Activated naive CD8-positive, alpha-beta T cell treated with anti-CD3 and anti-CD28 coated beads, Interleukin-2, amount 50 U/mL, for 24 hours (primary cell): ENCODE measurements at places on chromosomes 7 and 10.

GRCh38 chr10:404346-404745 lies 269.1 kb downstream of the ZMYND11 start:
- no peak for DNase-seq

DNA sequence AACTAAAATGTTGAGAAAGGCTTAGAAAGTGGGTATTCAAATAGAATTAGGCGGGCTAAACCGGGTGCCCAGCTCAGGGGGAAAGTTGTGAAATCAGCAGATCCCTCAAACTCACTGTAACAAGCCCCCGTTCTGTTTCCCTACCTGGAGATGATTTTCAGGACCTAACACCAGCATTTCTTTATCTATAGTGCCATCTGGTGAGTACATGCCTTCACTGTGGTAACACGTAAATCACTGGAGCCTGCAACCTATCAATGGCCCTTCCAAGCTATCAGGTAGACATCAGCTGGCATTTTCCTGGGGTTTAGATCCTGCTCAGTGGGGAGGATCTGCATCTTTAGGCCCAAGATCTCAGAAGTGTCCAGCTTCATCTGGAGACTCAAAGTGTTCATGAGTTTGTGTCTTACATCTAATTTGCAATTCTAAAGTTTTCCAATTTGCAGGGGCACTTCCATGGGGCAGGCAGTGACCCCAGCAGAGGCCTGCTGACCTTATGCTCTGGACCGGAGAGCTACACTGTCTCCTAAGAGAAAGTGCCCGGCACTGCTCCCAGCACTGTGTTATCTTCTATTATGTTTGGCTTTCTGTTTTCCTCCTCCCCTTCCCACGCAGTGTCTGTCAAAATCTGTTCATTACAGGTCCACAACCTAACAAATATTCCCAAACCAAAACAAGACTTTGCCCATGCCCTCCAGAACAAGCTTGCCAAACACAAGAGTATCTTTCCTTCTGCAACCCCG lies 132.5 kb downstream of the LSM5 start:
- DNase-seq = no peak

DNA sequence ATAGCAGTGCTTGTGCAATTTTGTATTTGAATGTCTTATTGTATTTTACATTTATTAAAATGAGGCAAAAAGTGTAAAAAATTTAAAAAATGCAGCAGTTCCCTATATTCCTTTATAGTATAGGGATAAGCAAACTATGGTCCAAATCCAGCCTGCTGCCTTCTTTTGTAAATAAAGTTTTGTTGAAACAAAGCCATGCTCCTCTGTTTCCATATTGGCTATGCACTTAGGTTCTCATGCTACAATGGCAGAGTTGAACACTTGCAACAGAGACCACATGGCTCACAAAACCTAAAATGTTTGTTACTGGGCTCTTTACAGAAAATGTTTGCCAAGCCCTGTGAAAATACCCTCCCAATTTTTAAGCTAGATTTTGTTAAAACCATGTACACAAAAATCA lies 50.1 kb downstream of the ARHGAP12 start:
- DNase-seq = no peak

DNA sequence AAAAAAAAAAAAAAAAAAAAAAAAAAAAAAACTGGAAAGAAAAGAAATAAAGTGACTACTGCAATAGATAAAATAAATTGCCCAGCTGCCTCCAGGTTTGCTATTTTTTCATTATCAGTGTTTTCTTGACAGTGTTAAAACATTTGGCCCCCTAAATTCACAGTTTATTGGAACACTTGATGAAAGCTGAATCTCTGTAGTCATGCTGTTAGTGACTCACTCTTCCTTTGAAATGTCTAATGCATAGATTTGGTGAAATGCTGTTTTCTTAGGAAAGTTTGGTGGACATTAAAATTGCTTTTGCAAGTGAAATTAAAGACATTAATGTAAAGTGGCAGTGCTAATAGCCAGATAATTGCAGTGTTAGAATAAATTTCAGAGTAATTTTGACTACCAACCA lies 785.2 kb downstream of the NRG3 start:
- no peak for DNase-seq

GRCh38 chr7:105655500-105656380 lies 74.4 kb upstream of the EFCAB10 start:
- DNase-seq = no peak

DNA sequence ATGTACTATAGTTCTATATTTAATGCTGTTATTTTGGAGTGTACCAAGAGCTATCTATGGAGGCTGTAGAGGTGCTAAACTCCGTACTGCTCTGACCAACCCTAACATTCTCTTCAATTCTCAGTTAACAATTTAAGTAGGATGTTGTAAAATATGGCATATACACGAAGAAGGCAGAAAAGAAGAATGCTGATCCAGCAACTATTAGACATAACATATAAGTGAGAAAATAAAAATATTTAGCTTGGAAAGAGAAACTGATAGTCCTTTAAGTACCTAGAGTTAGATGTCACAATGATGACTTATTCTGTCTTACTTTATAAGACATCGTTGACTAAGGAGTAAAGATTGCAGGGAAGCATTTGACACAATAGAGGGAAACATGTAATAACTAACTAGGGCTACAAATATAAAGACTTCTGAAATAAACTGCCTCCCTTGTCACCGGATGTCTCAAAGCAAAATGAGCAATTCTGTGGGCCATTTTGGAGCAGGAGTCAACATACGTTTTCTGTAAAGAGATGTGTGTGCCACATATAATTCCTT lies 159.5 kb downstream of the CPEB3 start:
- no peak for DNase-seq

DNA sequence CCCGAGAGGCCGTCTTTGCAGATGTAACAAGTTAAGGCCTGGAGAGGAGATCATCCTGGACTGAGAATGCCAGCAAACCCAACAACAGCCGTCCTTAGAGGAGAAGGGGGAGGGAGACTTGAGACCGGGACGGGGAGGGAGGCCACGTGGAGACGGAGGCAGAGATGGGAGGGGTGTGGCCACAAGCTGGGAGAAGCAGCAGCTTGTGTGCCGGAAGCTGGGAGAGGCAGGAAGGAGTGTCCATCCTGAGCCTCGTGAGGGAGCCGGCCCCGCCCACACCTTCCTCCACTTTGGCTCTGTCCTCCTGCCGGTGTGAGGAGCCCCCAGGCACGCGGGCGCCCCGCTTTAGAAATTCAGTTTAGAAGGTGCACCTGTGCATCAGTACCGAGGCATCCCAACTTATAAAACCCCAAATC lies 95.7 kb downstream of the DNAJB6 start:
- DNase-seq = no peak

DNA sequence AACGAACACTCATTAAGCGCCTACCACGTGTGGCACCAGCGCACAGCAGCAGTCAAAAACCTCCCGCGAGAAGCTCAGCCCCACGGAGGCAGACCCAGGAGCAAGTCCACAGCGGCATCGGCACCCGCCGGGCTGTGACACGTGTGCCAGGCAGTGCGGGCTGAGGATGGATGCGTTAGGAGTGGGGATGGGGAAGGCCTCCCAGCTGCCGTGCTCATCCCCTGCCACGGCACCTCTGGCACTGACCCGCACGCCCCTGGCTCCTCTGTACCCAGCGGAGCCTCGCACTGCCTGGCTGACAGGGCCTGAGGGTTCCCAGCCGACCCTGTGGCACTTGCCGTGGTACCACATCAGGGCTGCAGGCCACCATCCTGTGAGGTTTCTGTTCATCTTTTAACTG lies 16.8 kb downstream of the CFAP46 start:
- no peak for DNase-seq

DNA sequence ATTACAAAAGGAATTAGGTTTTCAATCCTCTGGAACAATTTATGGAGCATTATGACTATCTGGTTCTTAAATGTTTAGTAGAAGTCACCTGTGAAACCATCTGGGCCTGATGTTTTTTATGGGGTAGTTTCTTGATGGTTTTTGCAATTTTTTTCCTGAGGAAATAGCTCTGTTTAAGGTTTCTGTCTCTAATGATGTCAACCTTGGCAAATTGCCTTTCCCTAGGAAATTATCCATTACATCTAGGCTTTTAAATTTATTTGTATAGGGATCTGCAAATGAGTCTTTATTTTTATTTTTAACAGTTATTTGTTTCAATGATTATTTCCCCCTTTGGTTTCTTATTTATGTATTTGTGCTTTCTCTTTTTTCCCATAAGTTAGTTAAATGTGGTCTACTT lies 222.8 kb downstream of the GALNT17 start:
- no peak for DNase-seq

DNA sequence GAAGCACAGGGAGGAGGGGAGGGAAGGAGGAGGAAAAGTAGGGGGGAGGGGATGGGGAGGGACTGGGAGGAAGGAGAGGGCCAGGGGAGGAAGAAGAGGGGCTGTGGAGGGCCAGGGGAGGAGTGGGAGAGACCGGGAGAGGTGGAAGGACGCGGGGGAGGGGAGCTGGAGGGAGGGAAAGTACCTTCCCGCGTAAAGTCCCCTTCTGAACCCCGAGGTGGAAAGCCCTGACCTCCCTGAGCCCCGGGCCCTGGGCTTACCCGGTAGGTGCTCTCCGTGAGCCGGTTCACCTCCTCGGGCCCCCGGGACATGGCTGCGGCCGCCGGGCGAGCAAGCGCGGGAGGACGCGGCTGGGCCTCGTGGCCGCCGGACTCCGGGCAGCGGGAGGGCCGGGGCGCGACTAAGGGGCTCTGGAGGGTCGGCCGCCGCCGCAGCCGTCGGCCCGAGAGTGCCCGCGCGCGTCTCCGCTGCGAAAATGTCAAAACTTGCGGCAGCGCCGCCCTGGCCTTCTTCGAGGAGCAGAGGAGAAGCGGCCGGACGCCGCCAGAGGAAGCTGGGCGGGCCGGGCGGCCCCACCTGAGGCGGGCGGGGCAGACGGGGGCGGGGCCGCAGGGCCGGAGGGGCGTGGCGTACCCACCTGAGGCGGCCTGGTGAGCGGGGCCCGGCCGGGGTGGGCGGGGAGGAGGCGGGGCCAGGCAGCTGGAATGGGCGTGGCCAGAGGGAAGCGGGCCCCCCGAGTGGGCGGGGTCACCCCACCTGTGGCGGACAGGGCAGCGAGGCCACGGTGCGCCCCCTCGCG lies at the start of gene BAIAP2L1:
Gene BAIAP2L1 (minus strand): TSS at position 549 of the 799 bp plus-strand sequence. CDS start 238 bp downstream, at position 311.
- DNase-seq = peak; percentile 89

DNA sequence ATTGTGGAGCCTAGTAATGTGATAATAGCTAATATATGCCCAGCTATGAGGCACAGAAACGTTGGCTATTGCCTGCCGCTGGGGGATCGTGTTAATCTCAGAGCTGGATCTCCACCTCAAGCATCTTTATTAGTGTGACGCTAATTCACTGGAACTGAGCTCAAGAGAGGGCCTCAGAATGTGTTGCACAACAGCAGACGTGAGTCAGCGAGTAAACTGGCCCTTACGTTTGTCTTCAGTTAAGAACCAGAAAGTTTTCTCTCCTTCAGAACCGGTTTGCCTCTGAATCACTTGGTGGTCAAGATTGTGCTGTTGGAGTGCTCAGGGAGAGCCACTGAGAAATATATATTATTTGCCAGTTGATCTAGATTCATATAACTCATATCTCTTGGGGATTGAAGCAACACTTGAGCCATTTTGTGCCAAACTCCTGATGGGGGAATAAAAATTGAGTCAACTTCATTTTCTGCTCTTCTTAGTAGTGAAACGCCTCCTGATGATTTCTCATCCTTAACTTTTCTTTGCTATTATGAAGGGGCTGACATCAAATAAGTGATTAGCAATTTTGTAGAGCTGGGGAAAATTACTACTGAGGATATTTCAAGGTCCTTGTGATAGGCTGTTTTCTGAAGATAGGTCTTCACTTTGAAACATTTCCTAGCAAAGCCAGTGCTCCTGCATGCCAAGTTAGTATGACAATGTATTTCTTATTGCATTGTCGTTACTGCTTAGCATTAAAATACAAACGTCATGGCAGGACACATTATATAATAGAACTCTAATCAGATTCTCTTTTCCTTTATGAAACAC lies 22.3 kb downstream of the BZW2 start:
- DNase-seq = no peak

- DNase-seq = no peak
Observed at GRCh38 chr7:70500261-70500660, 631.7 kb upstream of the GALNT17 start.

DNA sequence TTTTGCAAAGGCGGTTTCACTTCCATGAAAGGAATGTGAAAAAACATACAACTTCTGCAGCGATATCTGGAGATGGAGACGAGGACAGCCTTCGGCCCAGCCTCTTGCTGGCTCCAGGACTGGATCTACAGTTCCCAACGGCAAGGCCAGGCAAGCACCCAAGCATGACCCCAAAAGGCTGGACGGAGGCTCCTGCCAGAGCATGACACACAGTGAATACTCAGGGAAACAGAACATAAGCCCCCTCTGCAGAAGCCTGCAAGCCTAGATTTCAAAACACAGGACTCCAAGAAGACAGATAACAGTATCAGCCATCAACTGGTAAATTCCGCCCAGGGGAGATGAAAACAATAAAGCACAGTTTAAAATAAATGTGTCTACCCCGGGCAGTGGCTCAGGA lies 3.3 kb upstream of the LRRC27 start:
- DNase-seq = no peak

DNA sequence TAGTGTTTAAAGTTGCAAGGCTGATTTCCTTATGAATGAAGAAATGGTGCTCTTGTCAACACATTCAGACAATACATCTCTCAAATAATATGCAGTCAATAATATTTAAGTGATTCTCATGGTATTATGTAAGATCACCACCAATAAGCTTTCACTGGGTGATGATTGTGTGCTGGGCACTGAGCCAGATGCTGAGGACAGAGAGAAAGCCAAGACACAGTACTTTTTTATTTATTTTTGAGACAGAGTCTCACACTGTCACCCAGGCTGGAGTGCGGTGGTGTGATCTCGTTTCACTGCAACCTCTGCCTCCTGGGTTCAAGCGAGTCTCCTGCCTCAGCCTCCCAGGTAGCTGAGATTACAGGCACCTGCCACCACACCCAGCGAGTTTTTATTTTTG lies 130.6 kb upstream of the LSM8 start:
- no peak for DNase-seq
